ENCODE measurements at places on chromosomes 2 and 18.

DNA sequence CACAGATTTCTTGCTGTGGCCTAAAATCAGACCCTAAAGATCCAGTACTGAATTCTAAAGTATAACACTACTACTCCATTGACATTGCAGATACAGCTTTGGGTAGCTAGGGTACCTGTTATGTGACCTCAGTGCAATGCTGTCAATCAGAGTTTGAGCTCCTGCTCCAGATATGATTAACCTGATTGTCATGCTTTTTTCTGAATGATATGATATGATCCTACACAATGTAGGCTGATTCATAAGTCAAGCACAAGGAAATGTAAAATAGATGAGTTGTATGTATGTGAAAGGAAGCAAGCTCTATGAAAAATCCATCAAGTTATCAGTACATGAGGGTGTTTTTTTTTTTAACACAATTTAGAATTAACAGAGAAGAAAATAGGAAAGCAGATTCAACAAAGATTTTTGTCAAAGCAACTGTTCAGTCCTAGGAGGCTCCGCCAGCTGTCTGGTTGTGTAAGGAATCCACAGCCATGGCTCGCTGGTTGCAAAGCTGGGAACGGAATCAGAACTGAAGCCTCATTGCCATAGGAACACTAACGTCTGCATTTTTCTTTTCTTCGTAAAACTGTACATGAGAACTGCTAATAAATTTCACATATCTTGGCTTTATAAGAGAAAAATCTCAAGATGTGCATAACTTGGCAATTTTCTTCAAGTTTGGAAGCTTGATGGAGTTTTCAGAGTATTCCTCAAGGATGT, 52.9 kb downstream of the NR4A2 start:
- no peak for DNase-seq

GRCh38 chr18:26226229-26227050, at the start of gene TAF4B:
Gene TAF4B, plus strand, starts transcription at chr18:26226445. Its CDS starts 489 bp downstream, at chr18:26226934.
- peak; percentile 47 for DNase-seq

GRCh38 chr2:19120181-19120580, 238.2 kb downstream of the OSR1 start:
- no peak for DNase-seq

GRCh38 chr2:190837420-190837819, 43.2 kb upstream of the GLS start:
- DNase-seq = no peak

Measured in glomerular endothelial cell (primary cell).